KBM-7 (cell line): ENCODE measurements at places on chromosomes 7 and 10.

- no peak for DNase-seq
Measured at GRCh38 chr7:24825381-24825794, 68.1 kb upstream of the GSDME start.

DNA sequence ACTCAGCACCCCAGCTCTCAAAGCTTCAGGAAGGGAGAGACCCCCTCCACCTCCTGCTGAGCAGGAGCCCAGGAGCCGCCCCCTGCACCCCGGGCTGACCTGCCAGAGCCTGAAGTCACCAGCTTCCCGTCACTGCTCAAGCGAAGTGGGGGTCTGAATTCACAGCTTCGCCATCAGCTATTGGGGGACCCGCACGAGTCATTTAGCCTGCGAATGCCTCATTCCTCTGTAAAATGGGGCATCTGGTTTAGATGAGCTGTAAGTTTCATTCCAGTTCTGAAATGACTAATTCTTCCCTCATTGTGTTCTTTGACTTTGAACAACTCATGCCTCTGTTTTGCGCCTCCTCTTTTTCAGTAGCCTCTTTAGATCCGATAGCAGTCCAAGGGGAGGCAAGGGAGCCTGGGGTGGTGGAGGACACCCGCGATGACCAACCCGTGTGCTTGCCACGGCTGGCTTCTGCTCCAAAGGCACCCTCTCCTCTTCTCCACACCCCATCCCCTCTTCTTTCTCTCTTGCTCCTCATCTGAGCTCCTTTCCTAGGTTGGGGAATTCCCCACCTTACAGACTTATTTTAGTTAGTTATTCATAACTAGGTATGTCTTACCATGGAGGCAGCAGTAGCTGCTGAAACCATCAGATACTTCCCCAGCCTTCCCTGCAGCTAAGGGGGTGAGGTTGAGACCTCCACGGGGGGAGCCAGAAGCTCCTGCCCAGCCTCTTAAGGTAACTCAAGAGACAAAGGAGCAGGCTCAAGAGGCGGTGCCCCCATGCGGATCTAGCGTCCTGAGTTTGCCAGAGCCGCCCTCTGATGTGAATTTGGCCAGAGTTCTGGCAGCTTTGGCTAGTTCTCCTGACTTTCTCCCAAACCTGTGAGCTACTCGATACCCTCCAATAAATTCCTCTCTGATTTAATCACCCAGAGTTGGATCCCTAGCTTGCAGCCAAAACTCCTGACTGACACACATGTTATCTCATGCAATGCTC lies 47.7 kb downstream of the RBM17 start:
- no peak for DNase-seq

DNA sequence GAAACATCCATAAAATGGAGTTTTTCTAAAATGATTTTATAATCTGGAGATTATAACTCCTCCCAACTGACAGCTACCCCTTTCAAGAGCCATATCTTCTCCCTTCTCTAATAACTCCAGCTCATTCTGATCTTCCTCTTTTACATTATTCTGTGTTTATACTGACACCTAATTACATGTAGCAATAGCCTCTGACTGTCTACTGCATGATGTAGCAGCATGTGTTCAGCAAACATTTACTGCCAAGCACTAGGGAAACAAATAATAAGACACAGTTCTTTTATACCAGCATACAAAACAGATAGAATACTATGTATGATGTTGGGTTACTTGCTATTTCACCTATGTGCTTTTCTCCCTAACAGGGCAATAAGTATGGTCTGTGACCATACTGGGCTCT lies 20.7 kb downstream of the RBM28 start:
- DNase-seq = no peak

GRCh38 chr7:107045195-107045960 lies 873 bp downstream of the PRKAR2B start:
- peak; percentile 36 for DNase-seq

DNA sequence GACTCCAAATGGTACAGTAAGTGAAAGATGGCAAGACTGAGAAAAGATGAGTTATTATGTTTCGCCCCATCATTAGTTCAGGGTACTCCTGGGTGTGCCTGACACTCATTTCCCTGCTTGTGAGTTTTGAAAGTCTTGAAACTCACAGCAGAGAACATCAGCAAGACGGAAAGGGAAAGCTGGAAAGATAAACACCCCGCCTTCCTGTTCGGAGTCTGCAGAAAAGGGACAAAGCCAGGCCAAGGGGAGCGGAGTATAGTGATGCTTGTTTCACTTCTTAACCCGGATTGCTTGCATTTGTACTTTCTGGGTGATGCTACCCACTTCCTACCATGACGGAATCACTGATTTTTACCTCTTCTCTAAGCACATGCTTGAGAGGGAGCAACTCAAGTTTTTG lies 294.5 kb downstream of the FRMD4A start:
- no peak for DNase-seq

DNA sequence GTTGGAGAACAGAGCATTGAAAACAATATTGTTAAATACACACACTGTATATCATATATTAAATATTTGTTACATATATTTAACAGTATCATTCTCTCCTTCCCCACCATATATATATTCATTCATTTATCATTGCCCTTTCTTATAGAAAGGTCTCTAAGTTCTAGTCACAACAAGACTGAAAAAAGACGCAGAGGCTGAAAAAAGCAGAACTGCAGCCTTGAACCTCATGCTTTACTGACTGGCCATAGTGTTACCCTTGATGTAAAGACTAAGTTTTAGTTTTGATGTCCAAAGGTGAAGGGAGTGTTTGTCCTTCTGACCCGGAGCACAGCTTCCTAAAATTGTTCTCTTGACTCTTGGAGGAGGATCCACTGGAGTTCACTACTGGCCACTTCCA lies 247.9 kb downstream of the PTEN start:
- no peak for DNase-seq
